ENCODE measurements at places on chromosomes 4 and X. TPM values are rescaled to one million over a fixed set of nuclear protein-coding genes. Genes with fewer than 3 reads are reported as not detected.

DNA sequence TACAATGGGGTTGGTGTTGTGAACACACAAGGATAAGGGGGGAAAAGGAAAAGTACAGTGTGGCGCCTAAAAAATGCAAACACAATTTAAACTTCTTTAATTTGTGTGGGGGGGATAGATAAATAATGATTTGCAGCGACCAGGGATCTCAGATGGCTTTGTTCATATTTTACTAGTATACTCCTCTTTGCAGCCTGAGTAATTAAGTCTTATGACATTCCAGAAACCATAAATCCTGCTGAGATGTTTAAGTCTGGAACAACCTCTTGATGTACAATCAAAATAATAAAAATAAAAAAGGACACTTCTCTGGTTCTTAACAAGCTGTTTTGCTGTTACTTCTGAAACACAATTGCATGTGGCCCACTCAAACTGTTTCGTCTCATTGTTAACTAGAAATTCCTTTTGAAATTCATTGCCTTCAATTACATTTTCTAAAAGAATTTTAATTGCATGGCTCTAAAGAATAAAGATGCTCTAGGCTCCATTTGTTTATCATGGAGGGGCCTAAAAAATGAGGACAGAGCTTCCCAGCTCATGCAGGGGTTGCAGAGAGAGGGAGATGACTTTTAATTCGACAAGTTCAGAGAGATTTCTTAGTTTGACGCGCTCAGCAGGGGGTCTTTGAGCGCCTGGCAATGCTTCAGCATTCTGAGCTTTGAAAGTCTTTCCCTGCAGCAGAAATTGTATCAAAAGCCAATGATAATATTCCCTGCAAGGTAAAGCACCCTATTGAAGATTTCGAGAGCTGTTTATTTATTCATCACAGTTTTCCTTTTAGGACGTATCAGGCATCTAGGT is 892.4 kb upstream of the TENM3 start:
- DNase-seq, result no peak

Gene TLR2
- 6.7 TPM for polyA plus RNA-seq

Gene GPR143
- polyA plus RNA-seq, result 11.2 TPM

Gene ITM2A
- polyA plus RNA-seq, result 73.6 TPM

DNA sequence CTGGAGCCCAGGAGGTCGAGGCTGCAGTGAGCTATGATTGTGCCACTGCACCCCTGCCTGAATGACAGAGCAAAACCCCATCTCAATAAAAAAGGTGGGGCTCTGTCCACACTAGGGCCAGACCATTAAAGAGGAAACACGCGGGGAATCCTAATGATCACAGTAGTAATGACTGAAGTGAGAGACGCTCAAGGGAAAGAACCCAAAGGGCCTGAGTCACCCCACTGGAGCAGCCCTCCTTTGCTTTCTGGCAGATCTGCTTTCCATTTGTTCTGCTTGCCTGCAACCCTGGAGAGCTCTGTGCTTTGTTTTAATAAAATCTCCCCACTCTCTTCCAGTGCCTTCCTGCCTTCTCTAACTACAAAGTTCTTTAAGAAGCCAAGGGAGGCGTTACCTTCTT is 5.0 kb downstream of the TFDP3 start:
- no peak for DNase-seq

Data from renal cortex interstitium (tissue), 15 donors.